Naive thymus-derived CD4-positive, alpha-beta T cell (primary cell): ENCODE measurements at places on chromosomes 6 and 20. TPM values are rescaled to one million over a fixed set of nuclear protein-coding genes. Genes with fewer than 3 reads are reported as not detected.
A peak's percentile ranks its signal among the peaks of the same experiment; 100 is the strongest.

Gene ADIG
- polyA plus RNA-seq, result not detected

Gene HMGCLL1
- polyA plus RNA-seq, result not detected

Gene DOK5
- not detected for polyA plus RNA-seq

Gene HIVEP2
- 29.0 TPM for polyA plus RNA-seq

Gene SRC
- polyA plus RNA-seq, result 0.63 TPM

Gene PNPLA1
- not detected for polyA plus RNA-seq

Gene FOXC1
- not detected for polyA plus RNA-seq

Gene JPH2
- not detected for polyA plus RNA-seq

Gene IL17F
- polyA plus RNA-seq, result not detected

Gene CLDN20
- not detected for polyA plus RNA-seq

Gene MCCD1
- polyA plus RNA-seq, result not detected

Gene ULBP1
- polyA plus RNA-seq, result not detected

Gene CD93
- polyA plus RNA-seq, result 0.02 TPM

Gene BMP6
- 0.07 TPM for polyA plus RNA-seq

DNA sequence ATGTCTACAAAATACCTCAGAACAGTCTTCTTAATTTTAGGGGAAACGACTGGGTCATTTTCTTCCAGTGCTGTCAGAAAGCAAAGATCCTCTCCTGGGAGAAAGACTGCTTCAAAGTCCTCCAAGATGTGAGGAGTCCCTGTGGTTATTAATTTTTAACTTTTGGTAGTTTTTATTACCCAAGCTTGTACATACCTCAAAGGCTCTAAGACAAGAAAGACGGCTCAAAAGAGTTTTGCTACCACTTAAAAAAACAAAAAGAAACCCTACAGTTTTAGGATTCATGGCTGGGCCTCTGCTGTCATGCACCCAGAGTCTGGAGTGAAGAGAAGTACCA lies 56.1 kb upstream of the APCDD1L start:
- H3K4me3 ChIP-seq, result no peak overlapping the region
- no peaks in the 10 kb centered on the region for H3K4me1 ChIP-seq
- no peak overlapping the region for H3K27ac ChIP-seq
- H3K27me3 ChIP-seq, result no peaks in the 10 kb centered on the region
- H3K36me3 ChIP-seq, result no peaks in the 10 kb centered on the region

DNA sequence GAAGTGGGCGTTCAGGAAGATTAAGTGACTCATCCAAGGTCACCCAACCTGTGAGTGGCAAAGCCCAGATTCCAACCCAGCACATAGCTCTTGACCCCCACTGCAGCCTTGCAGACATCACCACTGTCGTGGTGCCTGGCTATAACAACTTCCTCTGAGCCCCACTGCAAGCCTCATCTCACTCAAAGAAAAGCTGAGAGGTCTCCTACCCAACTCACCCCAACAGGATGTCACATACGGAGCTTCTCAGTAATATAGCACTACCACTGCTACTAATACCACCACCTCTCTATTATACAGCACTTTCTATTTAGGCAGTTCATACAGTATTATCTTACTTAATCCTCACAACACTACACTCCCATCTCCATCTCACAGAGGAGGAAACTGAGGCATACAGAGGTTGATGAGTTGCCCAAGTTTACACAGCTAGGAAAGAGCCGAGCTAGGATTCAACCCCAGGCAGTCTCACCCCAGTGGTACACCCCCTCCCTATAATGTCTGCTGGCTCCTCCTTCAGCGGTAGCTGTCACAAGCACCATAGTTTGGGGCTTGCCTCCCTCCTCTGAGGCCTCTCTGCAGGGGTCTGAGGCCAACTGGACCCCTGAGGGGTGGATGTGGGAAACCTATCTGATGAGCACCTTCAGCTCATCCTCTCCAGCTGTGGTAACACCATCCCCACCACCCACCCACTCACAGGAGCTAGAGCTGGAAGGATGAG lies 19.5 kb downstream of the TFEB start:
- H3K27ac ChIP-seq, result no peak overlapping the region
- no peak for DNase-seq
- H3K36me3 ChIP-seq, result no peaks in the 10 kb centered on the region
- no peaks in the 10 kb centered on the region for H3K4me1 ChIP-seq

DNA sequence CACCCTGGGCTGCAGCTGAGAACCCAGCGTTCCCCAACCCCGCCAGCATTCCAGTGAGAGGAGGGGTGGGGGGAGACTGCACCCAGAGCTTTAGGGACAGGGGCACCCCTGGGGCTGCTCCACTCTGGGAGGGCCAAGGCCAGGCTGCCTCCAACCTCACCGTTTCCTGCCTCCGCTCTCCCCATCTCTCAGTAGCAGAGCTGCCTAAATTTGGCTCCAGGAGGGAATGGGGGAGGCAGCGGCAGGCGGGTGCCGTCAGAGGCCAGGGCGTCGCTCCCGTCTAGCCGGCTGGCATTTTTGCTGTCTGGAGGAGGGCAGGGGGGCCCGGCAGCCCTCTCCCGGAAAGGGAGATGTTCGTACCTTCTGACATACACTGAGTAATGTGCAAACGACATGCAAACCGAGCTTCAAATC lies 46.6 kb downstream of the NOL4L start:
- H3K27me3 ChIP-seq, result no peaks in the 10 kb centered on the region
- DNase-seq, result no peak
- H3K4me3 ChIP-seq, result peak overlapping the region; percentile 43
- H3K4me1 ChIP-seq, result peaks cover 79% of the 10 kb centered on the region
- H3K27ac ChIP-seq, result peak overlapping the region; percentile 90

DNA sequence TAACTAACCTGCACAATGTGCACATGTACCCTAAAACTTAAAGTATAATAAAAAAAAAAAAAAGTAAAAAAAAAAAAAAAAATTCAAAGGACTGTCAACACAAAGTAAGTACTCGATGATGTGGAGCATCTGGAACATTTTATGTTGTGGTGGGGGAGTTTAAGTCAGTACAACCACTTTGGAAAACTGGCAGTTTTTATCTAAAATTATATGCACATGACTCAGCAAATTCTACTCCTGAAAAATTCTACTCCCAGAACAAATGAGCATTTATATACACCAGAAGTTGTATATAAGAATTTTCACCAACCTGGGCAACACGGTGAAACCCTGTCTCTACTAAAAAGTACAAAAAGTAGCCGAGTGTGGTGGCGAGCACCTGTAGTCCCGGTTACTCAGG lies 36.9 kb upstream of the CCDC28A start:
- no peaks in the 10 kb centered on the region for H3K4me1 ChIP-seq
- H3K27me3 ChIP-seq, result no peaks in the 10 kb centered on the region
- H3K27ac ChIP-seq, result no peak overlapping the region
- no peak overlapping the region for H3K4me3 ChIP-seq
- no peak for DNase-seq

- no peaks in the 10 kb centered on the region for H3K4me1 ChIP-seq
- no peaks in the 10 kb centered on the region for H3K27me3 ChIP-seq
- H3K36me3 ChIP-seq, result no peaks in the 10 kb centered on the region
- H3K4me3 ChIP-seq, result no peak overlapping the region
- no peak overlapping the region for H3K27ac ChIP-seq
- DNase-seq, result no peak
Measured at GRCh38 chr6:23027281-23027680, 457.9 kb downstream of the HDGFL1 start.

GRCh38 chr6:142867988-142868812 lies 76.8 kb downstream of the HIVEP2 start:
- H3K4me1 ChIP-seq, result peaks cover 34% of the 10 kb centered on the region
- no peaks in the 10 kb centered on the region for H3K36me3 ChIP-seq
- no peaks in the 10 kb centered on the region for H3K27me3 ChIP-seq
- no peak for DNase-seq
- H3K4me3 ChIP-seq, result no peak overlapping the region

DNA sequence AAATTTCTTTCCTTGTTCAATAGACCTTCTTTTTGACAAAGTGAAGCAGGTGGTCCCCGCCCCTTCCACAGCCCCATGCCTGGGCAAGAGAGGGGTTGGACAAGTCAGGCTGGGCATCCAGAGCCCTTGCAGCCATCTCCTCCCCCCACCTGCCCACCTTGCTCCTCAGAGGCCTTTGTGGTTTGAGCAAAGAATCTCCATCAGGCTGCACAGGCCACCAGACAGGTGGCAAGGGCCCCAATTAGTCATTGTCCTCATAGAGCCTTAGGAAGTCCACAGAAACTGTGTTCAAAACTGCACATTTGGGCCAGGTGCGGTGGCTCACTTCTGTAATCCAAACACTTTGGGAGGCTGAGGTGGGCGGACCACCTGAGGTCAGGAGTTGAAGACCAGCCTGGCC lies 1.5 kb upstream of the MAPK13 start:
- DNase-seq, result no peak
- no peak overlapping the region for H3K27ac ChIP-seq
- H3K4me3 ChIP-seq, result no peak overlapping the region
- H3K36me3 ChIP-seq, result peaks cover 6% of the 10 kb centered on the region

- no peaks in the 10 kb centered on the region for H3K4me1 ChIP-seq
- H3K27ac ChIP-seq, result no peak overlapping the region
- no peaks in the 10 kb centered on the region for H3K36me3 ChIP-seq
- H3K27me3 ChIP-seq, result peaks cover 3% of the 10 kb centered on the region
- no peak overlapping the region for H3K4me3 ChIP-seq
Measured at GRCh38 chr6:35786810-35787209, 6.0 kb downstream of the CLPSL1 start.

GRCh38 chr20:50295762-50296449 lies 105.3 kb downstream of the CEBPB start:
- H3K27me3 ChIP-seq, result no peaks in the 10 kb centered on the region
- no peak overlapping the region for H3K4me3 ChIP-seq
- H3K36me3 ChIP-seq, result no peaks in the 10 kb centered on the region
- DNase-seq, result no peak

DNA sequence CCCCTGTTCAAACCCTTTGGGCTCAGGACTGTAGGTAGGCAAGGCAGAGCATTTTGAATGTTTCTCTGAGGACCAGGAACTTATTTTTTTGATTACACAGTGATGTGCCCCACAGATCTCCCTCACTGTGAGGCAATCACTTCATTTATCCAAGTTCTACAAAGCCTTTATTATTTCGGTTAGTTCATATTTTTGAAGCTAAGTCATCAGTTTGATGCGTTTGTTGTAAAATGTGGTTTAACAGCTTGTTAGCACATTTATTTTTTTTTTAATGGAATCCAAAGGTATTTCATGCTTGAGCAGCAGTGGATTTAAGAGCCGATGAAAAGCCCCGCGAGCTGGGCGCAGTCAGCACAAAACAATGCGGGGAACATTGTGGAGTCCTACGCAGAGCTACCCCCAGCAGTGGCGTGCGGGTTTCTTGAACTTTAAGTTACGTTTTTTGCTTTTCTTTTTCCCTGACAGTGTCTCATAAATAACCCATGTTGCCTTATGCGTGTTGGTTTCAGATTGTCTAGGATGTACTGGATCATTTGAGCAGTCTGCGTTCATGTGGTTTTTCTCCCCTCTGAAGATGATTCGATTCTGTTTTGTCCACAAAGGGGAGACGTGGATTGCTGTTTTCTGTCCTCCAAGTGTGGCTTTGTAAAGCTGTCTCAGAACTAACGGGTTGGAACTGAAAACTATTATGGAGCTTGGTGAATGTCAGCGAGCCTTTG lies 233.6 kb upstream of the BMP2 start:
- no peaks in the 10 kb centered on the region for H3K36me3 ChIP-seq
- no peak for DNase-seq
- no peaks in the 10 kb centered on the region for H3K27me3 ChIP-seq
- no peak overlapping the region for H3K4me3 ChIP-seq
- H3K27ac ChIP-seq, result no peak overlapping the region

GRCh38 chr20:11705512-11705911 lies 212.2 kb upstream of the BTBD3 start:
- no peak for DNase-seq
- H3K4me3 ChIP-seq, result no peak overlapping the region
- H3K27me3 ChIP-seq, result no peaks in the 10 kb centered on the region
- no peak overlapping the region for H3K27ac ChIP-seq
- no peaks in the 10 kb centered on the region for H3K4me1 ChIP-seq
- H3K36me3 ChIP-seq, result no peaks in the 10 kb centered on the region

DNA sequence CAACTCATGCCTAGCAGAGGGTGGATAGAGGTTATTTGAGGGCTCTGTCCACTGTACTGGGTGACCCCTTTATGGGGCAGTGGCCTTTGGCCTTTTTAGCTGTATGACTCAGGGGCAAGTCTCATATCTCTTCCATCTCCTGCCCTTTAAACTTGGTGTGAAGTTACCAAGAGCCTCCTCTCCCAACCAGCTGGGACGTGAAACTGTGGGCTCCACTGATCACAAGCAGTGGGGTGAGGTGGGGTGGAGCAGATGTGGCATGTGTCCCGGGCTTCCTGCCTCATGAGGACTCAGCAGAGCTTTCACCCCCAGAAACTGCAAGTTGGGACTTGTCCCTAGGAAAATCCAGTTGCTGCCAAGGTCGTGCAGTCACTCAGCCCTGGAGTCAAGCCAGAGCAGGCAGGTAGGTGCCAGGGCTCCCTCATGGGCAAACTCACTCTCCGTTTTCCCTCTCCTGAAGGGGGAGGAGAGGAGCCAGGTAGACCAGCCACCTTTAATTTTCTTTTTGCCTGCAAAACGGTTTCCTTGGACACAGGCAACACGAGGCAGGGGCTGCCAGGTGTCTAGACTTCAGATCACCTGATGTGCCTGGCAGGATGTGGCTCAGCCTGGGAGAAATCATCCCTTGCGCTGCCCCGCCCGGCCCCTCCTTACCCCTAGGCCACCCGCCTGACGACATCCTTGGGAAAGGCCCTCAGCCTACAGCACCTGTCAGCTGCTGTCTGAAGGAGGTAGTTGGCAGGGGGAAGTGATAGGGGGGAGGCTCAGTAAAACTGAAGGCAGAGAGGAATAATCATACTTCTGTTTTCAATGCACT lies 4.0 kb downstream of the CDKN1A start:
- H3K27me3 ChIP-seq, result no peaks in the 10 kb centered on the region
- peak; percentile 60 for DNase-seq
- no peak overlapping the region for H3K27ac ChIP-seq

- H3K36me3 ChIP-seq, result no peaks in the 10 kb centered on the region
- H3K27ac ChIP-seq, result no peak overlapping the region
- H3K27me3 ChIP-seq, result no peaks in the 10 kb centered on the region
- DNase-seq, result no peak
Measured at GRCh38 chr20:44361021-44361420, 5.5 kb downstream of the HNF4A start.

DNA sequence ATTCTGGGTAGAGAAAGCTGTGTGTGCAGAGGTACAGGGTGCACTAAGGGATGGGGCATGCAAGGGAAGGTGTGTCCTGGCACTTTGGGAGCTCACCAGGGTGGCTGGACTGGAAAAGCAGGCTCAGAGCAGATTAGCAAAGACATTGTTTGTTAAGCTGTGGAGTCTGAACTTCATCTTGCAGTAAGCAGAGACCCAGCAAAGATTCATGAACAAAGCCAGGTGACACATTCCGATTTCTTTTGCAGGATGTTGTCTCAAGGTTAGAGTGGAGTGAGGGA lies 28.8 kb downstream of the DUSP22 start:
- no peak overlapping the region for H3K4me3 ChIP-seq
- no peaks in the 10 kb centered on the region for H3K4me1 ChIP-seq
- DNase-seq, result no peak
- no peak overlapping the region for H3K27ac ChIP-seq
